ENCODE measurements at places on chromosomes 1 and 21.
A peak's percentile ranks its signal among the peaks of the same experiment; 100 is the strongest.

DNA sequence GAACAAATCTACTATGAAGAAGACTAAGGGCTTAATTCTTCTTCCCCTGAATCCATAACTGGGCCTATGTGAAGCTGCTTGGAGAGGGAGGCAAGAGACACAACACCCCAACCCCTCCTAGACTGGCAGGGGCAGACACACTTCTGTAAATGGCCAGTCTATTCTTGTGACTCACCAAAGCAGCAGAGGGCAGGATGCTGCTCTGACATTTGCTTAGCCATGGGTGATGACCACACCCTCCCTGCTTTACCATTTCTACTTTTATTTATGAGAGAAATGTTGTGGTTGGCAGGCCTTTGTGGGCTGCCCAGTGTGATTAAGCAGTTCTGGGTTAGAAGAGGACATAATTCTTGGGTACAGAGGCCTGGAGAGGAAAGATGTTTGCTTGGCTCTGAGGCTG, 189.8 kb upstream of the DPYD start:
- no peak for DNase-seq

- no peak for DNase-seq
Observed at GRCh38 chr1:218383051-218383450, 37.9 kb downstream of the TGFB2 start.

DNA sequence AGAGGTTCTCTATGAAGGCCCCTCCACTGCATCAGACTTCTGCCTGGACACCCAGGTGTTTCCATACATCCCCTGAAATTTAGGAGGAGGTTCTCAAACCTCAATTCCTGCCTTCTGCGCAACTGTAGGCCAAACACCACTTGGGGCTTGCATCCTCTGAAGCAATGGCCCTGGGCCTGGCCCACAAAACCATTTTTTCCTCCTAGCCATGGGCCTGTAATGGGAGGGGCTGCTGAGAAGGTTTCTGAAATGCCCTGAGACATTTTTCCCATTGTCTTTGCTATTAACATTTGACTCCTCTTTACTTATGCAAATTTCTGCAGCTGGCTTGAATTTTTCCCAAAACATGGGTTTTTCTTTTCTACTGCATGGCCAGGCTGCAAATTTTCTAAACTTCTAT, 37.9 kb upstream of the PTPRC start:
- no peak for DNase-seq

DNA sequence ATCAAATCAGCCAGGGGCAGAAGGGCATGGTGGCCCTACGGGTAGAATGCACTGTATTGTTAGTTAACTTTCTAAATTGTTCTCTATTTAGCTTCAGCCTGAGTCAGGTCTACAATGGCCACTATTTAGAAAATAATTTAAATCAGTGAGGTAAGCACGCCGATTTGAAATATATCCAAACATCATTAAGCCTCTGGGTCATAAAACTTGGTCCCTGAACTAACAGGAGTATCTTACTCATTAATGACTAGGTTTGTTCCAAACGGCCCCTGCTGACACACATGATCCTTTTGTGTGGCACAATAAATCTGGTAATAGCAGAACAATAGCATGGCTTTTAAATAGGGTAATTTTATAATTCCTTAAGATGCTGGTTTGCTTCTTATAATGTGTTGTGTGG, 48.4 kb downstream of the STX6 start:
- DNase-seq: no peak

GRCh38 chr1:68142461-68142860, 89.9 kb downstream of the WLS start:
- DNase-seq: no peak

DNA sequence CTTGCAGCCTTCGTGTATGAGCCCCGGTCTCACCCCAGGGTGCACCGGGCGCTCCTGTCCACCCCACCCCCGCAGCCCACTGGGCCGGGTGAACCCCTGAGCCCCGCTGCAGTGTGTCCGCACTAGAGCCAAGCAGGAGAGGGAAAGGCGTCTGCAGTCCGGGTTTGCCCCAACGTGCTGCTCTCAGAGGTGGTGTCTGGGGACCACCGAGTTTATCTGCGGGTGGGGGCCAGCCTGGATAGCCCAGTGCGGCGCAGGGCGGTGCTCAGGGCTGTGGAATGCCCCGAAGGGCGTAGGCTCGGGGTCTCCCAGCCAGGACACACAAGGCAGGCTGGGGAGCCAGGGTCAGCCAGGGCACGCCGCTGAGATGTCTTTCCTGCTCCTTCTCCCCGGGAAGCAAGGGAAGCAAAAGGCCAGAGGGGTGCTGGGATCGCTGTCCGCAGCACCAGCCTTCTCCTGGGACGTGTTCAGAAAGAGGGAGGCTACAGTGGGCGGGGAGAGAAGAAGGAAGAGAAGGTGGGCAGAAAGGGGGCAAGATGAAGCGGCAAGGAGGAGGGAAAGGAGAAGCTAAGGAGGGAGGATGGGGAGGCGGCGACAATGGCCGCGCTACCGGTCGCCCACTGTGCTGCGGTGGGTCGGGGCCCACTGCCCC, 56.6 kb downstream of the MAB21L3 start:
- DNase-seq: no peak

DNA sequence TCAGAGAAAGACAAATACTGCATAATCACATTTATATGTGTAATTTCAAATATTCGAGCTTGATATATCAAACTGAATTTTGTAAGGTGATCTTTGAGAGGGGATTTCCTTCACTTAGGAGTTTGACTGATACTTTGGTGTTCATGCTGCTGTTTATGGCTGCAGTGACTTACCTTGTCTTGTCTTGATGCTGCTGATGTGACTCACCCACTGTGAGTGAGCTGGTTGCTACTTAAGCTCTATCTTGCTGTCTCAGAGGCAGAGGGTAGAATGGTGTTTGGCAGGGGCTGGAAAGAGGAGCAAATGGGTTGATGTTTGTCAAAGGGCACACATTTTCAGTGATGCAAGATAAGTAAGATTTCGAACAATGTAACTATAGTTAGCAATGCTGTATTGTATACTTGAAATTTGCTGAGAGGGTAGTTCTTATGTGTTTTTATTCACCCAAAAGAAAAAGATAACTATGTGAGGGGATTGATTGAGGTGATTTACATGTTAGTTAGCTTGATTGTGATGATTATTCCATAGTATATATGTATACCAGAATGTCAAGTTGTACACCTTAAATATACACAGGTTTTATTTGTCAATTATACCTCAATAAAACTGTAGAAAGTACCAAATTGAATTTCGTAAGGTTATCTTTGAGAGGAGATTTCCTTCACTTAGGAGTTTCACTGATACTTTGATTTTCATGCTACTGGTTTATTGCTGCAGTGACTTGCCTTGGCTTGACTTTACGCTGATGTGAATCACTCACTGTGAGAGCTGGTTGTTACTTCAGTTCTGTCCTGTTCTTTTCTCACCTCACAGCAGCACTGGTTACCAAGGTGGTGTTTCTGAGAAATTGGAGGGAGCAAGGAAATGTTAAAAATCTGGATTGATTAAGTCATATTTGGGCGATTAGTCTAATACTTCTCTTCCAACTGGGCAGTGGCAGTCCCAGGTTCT, 94.5 kb upstream of the SLC5A9 start:
- DNase-seq: no peak

GRCh38 chr1:230350208-230350921, 75.8 kb downstream of the PGBD5 start:
- DNase-seq: no peak

DNA sequence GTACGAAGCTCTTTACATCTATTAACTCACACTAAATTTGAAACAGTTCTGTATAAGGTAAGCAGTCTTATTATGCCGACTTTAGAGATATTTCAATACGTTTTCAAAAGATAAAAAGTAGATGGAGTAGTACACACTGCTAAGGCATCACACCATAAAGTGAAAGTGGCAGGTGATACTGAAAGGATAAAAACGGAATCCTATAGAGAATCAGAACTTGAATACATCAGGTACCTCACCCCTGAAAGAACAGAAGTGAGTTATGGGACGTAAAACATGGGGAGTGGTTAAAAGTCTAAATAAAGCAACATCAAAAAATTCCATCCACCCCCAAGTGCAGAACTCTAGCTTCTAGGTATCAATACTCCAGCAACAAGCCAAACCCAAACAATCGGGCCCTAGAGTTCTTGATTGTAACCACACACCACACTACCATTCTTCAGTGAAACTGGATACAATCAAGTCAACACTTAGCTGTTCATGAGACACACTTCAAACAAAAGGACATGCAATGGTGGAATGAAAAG, 142.6 kb downstream of the SMYD3 start:
- DNase-seq: no peak

- DNase-seq: no peak
Observed at GRCh38 chr1:2234762-2235113, 6.6 kb downstream of the SKI start.

DNA sequence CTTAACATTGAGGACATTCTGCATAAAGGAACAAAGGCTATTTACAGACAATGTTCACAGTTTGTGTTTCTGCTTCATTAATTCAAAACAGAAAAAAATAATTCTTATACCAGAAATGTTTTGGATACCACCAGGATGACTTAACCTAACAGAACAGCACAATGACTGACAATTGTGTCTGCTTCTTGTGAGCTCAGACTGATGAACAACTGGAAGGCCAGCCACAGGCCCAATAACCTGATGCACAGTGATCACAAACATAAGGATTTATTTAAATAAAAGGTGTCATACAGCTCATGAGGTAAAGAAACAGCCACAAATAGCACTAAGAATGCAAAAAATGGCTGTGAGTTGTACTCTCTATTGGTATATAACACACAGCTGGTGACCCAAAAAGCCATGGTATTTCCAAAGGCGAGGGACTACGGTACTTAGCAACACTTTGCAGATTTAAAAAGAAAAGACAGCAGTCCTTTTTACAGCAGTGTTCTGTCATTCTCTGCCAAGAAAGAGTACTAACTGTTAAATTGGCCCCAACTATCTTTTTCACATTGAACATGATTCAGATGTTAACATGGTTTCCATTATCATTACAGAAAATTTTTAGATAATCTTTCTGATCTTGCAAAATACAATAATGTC, 32.1 kb upstream of the DDAH1 start:
- DNase-seq: no peak

DNA sequence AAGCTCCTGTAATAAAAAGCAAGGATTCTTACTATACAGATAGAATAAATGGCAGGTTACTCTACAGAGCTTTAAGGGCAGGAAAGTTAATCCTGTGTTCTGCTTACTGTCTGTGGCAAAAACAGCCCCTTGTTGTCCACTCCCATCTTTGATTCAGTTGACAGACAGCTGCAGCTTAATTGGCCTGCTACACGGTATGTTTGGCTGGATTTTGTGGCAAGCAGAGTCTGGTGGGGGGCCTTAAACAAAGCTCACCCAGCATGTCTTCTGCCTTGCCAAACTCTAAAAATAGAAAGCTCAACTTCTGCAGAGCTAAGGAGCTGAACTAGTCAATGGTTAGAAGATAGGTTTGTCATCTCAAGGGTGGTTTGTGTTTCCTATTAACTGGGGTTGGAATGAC, 407.2 kb downstream of the HLX start:
- no peak for DNase-seq

DNA sequence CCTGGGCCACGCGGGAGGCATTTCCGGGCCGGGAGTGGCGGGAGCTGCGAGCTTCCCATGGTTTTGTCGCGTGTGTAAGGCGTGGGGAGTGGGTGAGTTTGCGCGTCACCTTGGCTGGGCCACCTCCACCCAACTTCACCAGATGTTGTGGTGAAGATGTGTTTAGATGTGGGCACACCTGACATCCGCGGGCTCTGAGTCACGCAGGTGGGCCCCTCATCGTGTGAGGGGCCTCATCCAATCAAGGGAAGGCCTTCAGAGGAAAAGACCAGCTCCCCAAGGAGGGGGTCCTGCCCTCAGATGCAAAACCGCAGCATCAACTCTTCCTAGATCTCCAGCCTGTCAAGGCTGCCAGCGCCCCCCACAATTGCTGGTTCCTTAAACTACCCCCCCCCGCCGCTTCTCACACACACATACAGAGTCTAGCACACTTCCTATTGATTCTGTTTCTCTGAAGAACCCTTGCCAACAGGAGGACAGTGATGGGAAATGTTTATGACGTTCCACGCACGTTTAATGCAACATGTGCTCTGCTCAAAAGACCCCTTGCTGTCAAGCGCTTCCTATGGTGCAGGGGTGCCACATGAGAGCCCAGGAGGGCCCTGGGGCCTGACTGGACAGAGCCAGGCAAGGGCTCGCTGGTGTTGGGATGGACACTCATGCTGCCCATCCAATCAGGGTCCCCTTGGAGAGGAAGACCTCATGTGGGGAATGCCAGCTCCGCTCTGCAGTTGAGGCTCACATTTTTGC, 11.9 kb downstream of the ACTRT2 start:
- peak; percentile 79 for DNase-seq

- peak; percentile 54 for DNase-seq
Observed at GRCh38 chr1:32716312-32717148, 14.0 kb upstream of the SYNC start.

- DNase-seq: no peak
Observed at GRCh38 chr1:211472724-211473123, 19.2 kb downstream of the RD3 start.

All from DND-41 (cell line).